Gastroesophageal sphincter (tissue), 4 donors: ENCODE measurements at places on chromosomes 6 and 20. TPM values are rescaled to one million over a fixed set of nuclear protein-coding genes. Genes with fewer than 3 reads are reported as not detected.
A peak's percentile ranks its signal among the peaks of the same experiment; 100 is the strongest.

- ATAC-seq = peak; percentile 69
- H3K4me1 ChIP-seq = no peaks in the 10 kb centered on the region
- no peak overlapping the region for H3K27ac ChIP-seq
- no peaks in the 10 kb centered on the region for H3K36me3 ChIP-seq
- no peaks in the 10 kb centered on the region for H3K27me3 ChIP-seq
These were observed 4.0 kb upstream of the ADGRF5 start for GRCh38 chr6:46925563-46926253.

DNA sequence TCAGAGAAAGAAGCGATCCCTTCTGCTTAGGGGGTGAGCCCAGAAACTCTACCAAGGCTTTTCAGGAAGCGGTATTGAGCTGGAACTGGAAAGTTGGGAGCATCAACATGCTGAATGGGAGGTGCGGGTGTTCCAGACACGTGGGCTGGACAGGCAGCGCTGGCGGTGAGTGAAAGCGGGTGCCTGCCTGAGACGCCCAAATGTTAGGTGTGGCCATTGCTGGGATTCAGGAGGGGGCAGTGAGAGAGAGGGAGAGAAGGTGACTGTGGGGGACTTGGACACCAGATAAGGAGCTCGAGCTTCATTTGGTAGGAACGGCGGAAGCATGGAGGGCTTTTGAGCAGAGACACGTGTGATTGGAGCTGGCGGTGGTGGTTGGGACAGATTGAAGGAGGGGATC, 157.7 kb downstream of the ZDHHC14 start:
- H3K4me1 ChIP-seq = no peaks in the 10 kb centered on the region
- H3K36me3 ChIP-seq = no peaks in the 10 kb centered on the region
- H3K27me3 ChIP-seq = no peaks in the 10 kb centered on the region
- H3K4me3 ChIP-seq = no peak overlapping the region

The TRAPPC3L gene
- total RNA-seq = not detected

GRCh38 chr6:3324262-3324942, 65.7 kb downstream of the PSMG4 start:
- H3K27ac ChIP-seq = no peak overlapping the region
- ATAC-seq = peak; percentile 52
- no peaks in the 10 kb centered on the region for H3K27me3 ChIP-seq
- no peaks in the 10 kb centered on the region for H3K36me3 ChIP-seq

The TAGAP gene
- total RNA-seq = 2.7 TPM

The SPTLC3 gene
- total RNA-seq = 4.2 TPM

DNA sequence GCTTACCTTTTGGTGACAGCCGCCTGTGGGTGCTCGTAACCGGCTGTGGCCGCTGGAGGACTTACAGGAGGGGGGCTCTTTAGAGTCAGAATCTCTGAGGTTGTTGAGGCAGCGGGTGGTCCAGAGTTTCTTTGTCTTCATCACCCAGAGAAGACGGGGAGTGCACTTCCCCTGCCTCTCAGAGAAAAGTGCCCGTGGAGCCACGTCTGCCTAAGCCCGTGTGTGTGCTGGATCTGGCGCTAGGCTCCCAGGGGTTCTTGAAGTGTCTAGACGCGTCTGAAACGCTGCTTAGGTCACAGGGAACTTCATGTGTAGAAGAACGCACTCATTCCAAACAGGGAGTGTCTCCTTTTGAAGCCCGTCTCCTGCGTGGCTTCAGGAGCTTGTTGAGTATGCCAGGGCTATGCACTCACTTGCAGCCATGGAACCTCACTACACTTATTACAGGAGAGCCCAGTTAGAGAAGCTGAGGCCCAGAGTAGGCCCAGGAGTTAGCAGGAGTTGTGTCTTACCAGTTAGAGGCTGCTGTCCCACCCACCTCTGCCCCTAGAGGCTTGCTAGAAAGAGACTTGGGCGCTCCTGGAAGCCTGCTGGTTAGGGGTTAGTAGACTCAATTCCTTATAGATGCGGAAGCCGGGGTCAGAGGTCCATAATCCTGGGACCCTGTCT, 1.3 kb downstream of the LSM14B start:
- peaks cover 43% of the 10 kb centered on the region for H3K36me3 ChIP-seq
- ATAC-seq = no peak
- H3K27me3 ChIP-seq = peaks cover 9% of the 10 kb centered on the region
- peak overlapping the region; percentile 99 for H3K27ac ChIP-seq

The TMEM30A gene
- total RNA-seq = 93.6 TPM

DNA sequence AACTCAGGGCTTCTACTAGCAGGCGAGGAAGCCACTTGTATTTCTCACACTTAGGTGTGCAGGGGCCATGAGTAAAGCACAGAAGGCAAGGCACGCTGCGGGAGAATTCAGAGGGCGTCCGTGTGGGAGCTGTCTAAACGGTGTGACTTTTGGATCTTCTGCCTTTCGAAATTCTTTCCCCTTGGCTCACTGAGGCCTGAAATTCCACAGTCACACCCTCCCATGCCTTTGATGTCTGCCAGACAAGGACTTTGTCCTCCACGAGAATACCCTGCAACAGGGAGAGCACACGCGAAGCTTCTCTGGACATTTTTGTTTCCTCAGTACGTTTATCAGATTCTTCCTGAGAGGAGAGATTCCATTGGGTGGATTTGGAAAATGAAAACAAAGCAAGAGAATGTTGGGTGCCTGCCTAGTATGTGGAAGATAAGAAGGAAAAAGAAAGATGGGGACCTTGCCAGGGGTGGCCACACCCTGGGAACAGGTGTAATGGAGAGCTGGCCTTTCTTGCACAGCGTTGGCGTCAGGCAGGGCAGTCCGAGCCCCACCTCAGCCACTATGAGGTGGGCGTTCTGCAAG, 235.7 kb downstream of the MYLK4 start:
- H3K36me3 ChIP-seq = no peaks in the 10 kb centered on the region
- H3K27me3 ChIP-seq = peaks cover 6% of the 10 kb centered on the region
- no peak overlapping the region for H3K4me3 ChIP-seq
- ATAC-seq = no peak

- no peaks in the 10 kb centered on the region for H3K36me3 ChIP-seq
- H3K27ac ChIP-seq = peak overlapping the region; percentile 89
- no peaks in the 10 kb centered on the region for H3K27me3 ChIP-seq
- peaks cover 53% of the 10 kb centered on the region for H3K4me1 ChIP-seq
These were observed 1.0 kb downstream of the NAPB start for GRCh38 chr20:23419995-23420901.

DNA sequence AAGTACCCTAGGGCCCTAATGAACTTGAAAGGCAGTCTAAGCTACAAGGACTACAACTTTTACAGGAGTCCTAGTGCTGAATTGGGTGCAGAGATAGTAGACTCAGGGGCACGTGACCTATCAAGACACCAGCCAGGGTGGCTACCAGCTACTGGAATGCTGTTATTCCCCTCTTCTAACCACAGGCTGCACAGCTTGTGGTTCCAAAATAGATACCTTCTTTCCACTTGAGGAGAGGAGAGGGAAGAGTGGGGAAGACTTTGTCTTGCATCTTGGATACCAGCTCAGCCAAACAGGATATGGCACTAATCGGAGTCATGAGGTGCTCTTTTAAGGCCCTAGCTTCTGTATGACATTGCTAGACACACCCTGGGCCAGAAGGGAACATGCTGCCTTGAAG, 60.0 kb upstream of the MTRF1L start:
- no peaks in the 10 kb centered on the region for H3K4me1 ChIP-seq
- no peaks in the 10 kb centered on the region for H3K36me3 ChIP-seq
- no peak for ATAC-seq
- H3K4me3 ChIP-seq = no peak overlapping the region

- H3K4me1 ChIP-seq = no peaks in the 10 kb centered on the region
- ATAC-seq = peak; percentile 91
- no peak overlapping the region for H3K27ac ChIP-seq
These were observed 10.6 kb downstream of the CTCFL start for GRCh38 chr20:57514273-57514751.

DNA sequence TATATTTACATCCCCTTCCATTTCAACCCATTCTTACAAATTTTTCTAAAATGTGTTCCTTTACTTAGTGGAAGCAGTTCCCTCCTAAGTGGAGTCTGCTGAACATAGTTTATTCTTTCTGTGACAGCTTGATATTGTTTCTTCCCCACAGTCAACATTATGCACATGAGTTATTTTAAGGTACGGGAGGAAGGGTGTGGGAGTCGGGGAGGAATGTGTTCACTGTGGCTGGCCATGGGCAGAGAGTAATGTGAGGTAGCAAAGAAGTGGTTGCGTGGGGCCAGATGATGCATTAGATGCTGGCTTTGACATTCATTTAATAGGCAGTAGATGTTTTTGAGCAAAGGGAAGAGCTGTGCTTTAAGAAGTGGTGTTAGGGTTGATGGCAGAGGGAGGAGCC, 98.5 kb downstream of the ARMC2 start:
- peaks cover 82% of the 10 kb centered on the region for H3K4me1 ChIP-seq
- no peaks in the 10 kb centered on the region for H3K36me3 ChIP-seq
- ATAC-seq = no peak
- H3K27me3 ChIP-seq = no peaks in the 10 kb centered on the region
- peak overlapping the region; percentile 93 for H3K27ac ChIP-seq

DNA sequence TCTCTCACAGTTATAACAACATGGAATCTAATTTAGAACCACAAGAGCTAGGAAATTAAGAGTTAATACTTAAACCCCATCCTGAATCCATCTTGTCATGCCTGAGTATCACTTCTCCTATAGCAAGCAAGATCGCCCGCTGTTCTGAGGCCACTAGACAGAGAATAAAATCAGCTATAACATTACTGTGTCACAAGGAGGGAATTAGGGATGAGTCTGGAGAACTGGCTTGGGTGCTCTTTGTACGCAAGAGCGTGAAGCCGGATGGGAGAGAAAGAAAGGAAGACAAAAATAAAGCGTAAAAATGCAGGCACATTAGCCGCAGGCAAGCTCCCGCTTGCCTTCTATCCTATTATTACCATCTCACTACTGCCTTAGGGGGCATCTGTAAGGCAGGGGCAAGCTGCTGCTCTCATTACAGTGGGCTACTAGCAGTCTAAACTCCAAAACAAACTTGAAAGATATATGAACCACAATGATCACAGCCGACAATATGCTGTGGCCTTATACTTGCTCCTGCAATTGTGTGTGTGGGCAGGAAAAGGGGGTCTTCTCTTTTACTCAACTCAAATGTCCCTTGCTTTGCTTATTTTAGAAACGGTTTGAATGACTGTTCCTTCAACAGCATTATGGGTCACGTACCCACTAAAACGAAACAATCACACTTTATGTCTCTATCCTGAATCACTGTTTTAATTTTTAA, 81.9 kb downstream of the GJA10 start:
- no peak for ATAC-seq
- no peaks in the 10 kb centered on the region for H3K27me3 ChIP-seq
- no peak overlapping the region for H3K27ac ChIP-seq
- H3K36me3 ChIP-seq = no peaks in the 10 kb centered on the region
- peaks cover 18% of the 10 kb centered on the region for H3K4me1 ChIP-seq

The SEL1L2 gene
- not detected for total RNA-seq

DNA sequence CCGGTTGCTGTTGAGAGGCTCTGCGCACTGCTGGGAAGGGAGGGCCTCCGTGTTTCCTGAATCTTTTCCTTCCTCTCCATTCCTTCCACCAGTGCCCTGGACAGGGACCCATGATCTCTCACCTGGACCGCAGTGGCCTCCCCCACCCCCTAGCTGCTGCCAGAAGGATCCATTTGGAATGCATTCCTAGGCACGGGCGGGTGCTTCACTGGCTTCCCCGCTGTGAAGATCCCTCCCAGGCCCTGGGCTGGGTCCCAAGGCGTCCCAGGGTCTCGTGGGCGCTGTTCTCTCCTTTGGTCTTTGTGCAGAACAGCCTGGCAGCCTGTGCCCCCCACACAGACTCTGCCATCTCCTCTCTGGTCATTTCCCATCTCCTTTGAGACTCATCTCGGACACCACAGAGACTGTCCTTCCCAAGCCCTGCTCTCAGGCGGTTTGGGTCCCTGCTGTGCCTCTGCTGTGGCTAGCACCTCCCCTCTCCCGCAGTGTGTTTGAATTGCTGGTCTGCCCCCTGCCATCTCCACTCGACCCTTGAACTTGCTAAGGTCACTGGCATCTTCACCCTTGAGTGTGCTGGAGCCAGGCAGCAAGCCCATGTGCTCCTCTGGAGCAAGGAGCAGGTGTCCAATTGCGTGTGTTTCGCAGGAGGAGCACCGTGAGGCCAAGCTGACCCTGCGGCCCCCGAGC, 59.0 kb downstream of the TCP11 start:
- H3K36me3 ChIP-seq = no peaks in the 10 kb centered on the region
- H3K4me1 ChIP-seq = no peaks in the 10 kb centered on the region
- H3K27me3 ChIP-seq = no peaks in the 10 kb centered on the region
- no peak for ATAC-seq
- H3K4me3 ChIP-seq = no peak overlapping the region
- peak overlapping the region; percentile 68 for H3K27ac ChIP-seq

- H3K27me3 ChIP-seq = no peaks in the 10 kb centered on the region
- no peak overlapping the region for H3K4me3 ChIP-seq
- H3K4me1 ChIP-seq = no peaks in the 10 kb centered on the region
These were observed 273.3 kb upstream of the IRAK1BP1 start for GRCh38 chr6:78593898-78594667.

DNA sequence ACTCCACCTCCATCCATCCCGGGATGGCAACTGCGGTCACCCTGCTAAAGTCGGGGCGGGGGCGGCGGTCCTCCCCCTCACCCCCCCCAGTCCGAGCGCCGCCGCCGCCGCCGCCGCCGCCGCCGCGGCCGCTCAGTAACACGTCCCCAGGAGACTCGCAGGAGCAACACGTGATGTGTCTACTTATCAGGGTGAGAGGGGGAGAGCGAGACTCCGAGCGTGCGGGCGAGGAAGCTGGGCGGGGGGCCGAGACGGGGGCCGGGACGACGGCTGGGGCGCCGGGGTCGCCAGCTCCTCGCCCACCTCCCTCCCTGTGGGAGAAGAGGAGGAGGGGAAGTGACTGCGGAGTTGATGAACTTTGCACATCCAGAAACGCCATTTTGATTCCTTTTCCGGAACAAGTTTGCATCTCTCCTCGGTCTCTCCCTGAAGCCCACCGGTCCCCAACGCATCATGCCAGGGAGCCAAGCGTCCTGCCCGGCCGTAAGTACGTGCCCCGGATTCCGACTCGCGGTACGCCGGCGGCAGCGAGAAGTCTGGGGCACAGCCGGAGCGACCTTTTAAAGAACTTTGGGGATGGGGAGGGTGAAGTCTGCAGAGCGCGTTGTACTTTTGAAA, at the start of gene RREB1:
Gene RREB1, plus strand, starts transcription at position 384 of the 618 bp plus-strand sequence. CDS start 73,951 bp downstream, outside the sequence.
- peaks cover 6% of the 10 kb centered on the region for H3K4me1 ChIP-seq
- peak within 1 kb of the TSS; percentile 87 for H3K4me3 ChIP-seq
- no peaks in the 10 kb centered on the region for H3K36me3 ChIP-seq
- peak; percentile 64 for ATAC-seq
- no peaks in the 10 kb centered on the region for H3K27me3 ChIP-seq
